Umbilical cord (tissue), 2 donors: ENCODE measurements at places on chromosomes 13 and 19.
A peak's percentile ranks its signal among the peaks of the same experiment; 100 is the strongest.

DNA sequence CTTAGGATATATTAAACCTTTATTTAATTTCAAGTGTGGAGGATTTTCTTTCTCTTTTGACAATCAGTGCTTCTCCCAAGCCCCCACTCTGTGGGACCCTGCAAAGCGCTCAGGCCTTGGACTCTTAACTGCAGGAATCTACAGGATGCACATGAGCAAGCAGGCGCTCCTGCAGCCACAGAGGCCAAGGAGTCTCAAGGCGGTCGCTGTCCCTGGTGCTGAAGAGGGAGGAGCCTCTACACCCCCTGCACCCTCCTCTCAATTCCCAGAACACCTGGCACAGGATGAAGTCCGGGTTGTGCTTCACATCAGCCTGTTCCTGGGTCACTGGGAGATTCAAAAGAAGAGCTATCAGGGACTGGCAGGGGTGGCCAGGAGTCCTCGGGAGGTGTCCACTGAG is 13.5 kb downstream of the OR10H4 start:
- DNase-seq, result no peak

- DNase-seq, result peak; percentile 32
These were observed 98.2 kb upstream of the SERP2 start for GRCh38 chr13:44275381-44275780.

GRCh38 chr13:38686577-38687245 is at the start of gene FREM2:
TSS of gene FREM2 (plus strand) at chr13:38687077. CDS start at chr13:38687345, 268 bp downstream.
- DNase-seq, result peak; percentile 87

DNA sequence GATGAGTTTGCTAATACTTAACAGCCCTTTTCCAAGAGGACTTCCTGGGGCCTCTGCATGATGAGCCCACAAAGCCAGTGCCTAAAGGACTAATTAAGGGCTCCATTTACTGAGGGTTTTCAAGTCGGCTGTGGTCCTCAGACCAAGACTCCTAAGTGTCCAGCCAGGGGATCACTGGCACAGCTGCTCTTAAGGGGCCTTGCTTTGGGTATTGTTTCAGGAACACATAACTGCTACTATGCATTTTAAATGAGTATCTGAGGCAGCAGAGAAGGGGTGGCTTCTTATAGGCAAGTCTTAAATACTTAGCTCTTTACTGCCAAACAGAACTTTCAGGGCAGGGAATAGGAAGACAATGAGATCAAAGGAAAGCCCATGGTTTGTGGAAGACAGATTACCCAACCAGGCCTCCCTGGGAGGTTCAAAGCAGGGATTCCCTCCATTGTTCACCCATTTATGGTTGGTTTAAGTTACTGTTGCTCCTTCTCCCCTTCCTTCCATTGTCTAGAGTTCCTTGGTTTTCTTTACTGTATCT is 61.9 kb downstream of the TNFRSF19 start:
- no peak for DNase-seq

DNA sequence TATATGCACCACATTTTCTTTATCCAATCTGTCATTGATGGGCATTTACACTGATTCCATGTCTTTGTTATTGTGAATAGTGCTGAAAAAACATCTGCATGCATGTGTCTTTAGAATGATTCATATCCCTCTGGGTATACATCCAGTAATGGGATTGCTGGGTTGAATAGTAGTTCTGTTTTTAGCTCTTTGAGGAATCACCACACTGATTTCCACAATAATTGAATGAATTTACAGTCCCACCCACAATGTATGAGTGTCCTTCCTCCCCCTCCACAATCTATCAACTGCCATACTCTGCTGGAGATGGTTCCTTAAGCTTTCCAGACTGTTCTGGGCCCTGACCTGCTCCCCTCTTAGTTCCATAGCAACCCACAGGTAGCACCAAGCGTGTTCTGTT is 667.0 kb downstream of the LIG4 start:
- no peak for DNase-seq

DNA sequence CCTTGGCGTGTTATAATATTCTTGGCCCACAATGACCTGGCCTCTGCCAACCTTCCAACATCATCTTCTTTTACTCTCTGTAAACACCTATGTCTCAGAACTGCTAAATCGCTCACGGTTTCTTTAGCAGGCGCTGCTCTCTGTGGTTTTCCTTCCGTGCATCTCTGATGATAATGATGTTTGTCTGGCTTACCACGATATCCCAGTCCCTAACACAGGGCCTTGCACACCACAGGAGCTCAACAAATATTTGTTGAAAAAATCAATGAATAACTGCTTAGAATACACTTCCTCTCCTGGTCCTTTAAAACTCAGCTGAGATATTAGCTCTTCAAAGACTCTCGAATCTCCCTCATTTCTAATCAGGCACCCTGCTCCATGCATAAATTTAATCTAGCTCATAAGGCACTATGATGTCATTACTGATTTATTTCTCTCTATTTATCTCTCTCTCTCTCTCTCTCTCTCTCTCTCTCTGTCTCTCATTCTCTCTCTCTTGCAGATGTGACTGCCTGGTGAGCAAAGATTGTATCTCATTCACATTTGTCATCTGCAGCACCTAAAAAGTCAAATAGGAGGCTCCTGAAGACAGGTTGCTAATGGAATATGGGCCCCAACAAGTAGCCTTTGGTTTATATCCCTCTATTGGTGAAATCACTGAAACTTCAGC is 206.4 kb downstream of the NHLRC3 start:
- DNase-seq, result no peak

- DNase-seq, result no peak
These were observed 281.0 kb downstream of the ATP8A2 start for GRCh38 chr13:25652764-25653163.

- DNase-seq, result peak; percentile 56
These were observed 107.7 kb downstream of the COL4A1 start for GRCh38 chr13:110199046-110199831.

- no peak for DNase-seq
These were observed 208.9 kb upstream of the SOX1 start for GRCh38 chr13:111857846-111858560.

GRCh38 chr13:35830850-35831450 is 300.2 kb downstream of the DCLK1 start:
- DNase-seq, result no peak
